Osteoblast (primary cell): ENCODE measurements at places on chromosomes 6 and 20. TPM values are rescaled to one million over a fixed set of nuclear protein-coding genes. Genes with fewer than 3 reads are reported as not detected.

Gene IYD
- not detected in 2 replicates for total RNA-seq

Gene DNAH8
- total RNA-seq = under 0.01 and 0.36 TPM in 2 replicates

Gene BTN1A1
- total RNA-seq = under 0.01 TPM in 2 replicates

Gene SEL1L2
- not detected in 2 replicates for total RNA-seq

Gene SRSF3
- total RNA-seq = 236 and 289 TPM in 2 replicates

Gene STX11
- total RNA-seq = 0.29 and 0.36 TPM in 2 replicates

DNA sequence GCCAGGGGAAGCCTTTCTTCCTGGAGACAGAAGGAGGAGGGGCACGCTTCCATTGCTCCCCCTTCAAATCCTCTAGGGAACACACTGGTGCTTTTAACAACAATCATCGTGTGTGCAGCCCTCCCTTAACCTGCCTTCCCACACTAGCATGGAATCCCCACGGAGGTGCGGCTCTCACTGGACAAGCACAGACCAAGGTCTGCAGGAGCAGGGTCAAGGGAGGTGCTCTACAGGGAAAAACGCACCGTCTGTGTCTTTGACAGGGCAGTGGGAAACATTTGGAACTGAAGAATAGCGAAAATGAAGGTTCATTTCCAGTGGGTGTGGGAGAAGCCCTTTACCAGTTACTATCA lies 527.1 kb downstream of the QKI start:
- no peak overlapping the region for H3K27ac ChIP-seq
- no peaks in the 10 kb centered on the region for H3K4me1 ChIP-seq
- no peak overlapping the region for H3K4me3 ChIP-seq
- no peaks in the 10 kb centered on the region for H3K27me3 ChIP-seq
- DNase-seq = no peak

GRCh38 chr6:163926642-163927041 lies 512.1 kb downstream of the QKI start:
- no peaks in the 10 kb centered on the region for H3K4me1 ChIP-seq
- no peak overlapping the region for H3K4me3 ChIP-seq
- no peaks in the 10 kb centered on the region for H3K36me3 ChIP-seq
- H3K27me3 ChIP-seq = no peaks in the 10 kb centered on the region
- H3K27ac ChIP-seq = no peak overlapping the region

DNA sequence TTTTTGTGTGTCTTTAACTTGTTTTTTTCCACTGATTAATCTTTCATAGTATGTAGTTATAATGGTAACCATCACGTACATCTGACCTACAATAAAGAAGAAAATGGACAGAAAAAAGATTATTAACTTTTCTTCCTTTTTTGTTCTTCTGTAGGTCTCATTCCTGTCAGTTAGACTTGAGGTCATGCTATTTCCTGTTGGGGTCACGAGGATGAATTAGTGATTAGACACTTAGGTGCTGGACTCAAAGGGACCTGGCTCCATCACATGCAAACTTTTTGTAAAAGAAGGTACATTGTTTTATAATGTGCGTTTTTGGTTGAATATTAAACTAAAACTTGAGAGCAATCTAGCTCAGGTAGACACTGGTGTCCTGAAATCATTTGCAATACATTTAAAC lies 14.8 kb downstream of the MARCKS start:
- peak overlapping the region; percentile 52 for H3K4me3 ChIP-seq
- H3K27me3 ChIP-seq = no peaks in the 10 kb centered on the region
- no peak overlapping the region for H3K27ac ChIP-seq
- DNase-seq = no peak
- peaks cover 12% of the 10 kb centered on the region for H3K4me1 ChIP-seq

- no peak for DNase-seq
- H3K27me3 ChIP-seq = peaks cover 33% of the 10 kb centered on the region
- no peaks in the 10 kb centered on the region for H3K36me3 ChIP-seq
- H3K4me1 ChIP-seq = peaks cover 9% of the 10 kb centered on the region
Measured at GRCh38 chr6:2542858-2543218, 207.9 kb downstream of the MYLK4 start.

DNA sequence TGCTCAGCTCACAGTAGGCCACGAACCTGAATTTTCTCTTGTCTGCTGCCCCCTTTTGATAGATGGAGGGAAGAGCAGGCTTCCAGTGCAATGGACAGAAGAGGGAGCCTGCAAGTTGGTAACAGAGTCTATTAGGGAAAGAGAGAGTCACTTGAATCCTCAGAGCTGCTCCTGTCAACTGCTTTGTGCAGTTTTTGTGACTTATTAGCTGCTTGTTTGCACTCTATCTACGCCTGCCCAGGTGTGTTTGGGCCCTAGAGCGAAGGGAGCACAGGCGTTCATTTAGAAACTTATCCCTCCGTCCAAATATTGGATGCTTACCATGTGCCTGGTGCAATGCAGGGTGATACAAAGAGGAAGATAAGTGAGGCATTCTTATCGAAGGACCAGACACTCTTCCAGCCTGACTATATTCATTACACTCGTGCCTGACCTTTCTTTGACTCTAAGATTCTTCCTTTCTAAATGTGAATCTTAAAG lies 11.6 kb upstream of the SLC2A12 start:
- no peaks in the 10 kb centered on the region for H3K27me3 ChIP-seq
- peak; percentile 82 for DNase-seq
- no peak overlapping the region for H3K4me3 ChIP-seq
- no peaks in the 10 kb centered on the region for H3K36me3 ChIP-seq

DNA sequence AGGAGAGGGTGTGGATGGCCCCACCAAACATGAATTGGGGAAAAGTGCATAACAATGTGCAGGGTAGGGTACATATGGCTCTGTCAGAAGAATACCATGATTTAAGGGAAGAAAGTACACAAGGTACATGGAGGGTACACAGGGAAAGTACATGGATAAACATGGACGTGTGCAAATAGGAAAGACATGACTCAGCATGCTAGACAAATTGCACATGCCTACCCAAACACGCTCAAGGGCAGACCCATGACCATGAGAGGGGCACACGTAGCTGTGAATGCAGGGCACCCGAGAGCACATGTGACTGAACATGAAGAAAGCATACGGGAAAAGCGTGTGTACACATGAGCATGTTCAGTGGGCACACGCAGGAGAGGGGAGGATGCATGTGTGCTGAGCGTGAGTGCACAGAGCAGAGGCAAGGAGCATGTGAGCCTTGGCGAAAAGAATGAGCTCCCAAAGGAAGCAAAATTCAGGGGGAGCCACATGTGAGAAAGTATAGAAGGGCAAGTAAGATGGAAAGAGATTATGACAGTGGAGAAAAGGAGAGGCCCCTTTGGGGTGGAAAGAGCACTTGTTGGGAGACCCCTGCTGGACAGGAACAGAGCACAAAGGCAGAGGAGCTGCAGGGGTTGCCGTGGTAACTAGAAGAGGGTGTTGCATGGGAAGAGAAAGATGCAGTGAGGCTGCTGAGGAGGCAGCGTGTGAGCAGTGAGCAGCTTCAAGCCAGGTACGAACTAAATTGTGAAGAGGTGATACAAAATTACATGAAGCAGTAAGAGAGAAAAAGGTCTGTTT lies 17.8 kb downstream of the OR2H2 start:
- H3K36me3 ChIP-seq = peaks cover 33% of the 10 kb centered on the region
- H3K27me3 ChIP-seq = no peaks in the 10 kb centered on the region
- no peaks in the 10 kb centered on the region for H3K4me1 ChIP-seq
- DNase-seq = no peak

- H3K4me1 ChIP-seq = no peaks in the 10 kb centered on the region
- H3K27me3 ChIP-seq = peaks cover 16% of the 10 kb centered on the region
- no peak overlapping the region for H3K27ac ChIP-seq
- H3K36me3 ChIP-seq = no peaks in the 10 kb centered on the region
- no peak for DNase-seq
Measured at GRCh38 chr20:57911512-57912226, 201.9 kb upstream of the PMEPA1 start.

DNA sequence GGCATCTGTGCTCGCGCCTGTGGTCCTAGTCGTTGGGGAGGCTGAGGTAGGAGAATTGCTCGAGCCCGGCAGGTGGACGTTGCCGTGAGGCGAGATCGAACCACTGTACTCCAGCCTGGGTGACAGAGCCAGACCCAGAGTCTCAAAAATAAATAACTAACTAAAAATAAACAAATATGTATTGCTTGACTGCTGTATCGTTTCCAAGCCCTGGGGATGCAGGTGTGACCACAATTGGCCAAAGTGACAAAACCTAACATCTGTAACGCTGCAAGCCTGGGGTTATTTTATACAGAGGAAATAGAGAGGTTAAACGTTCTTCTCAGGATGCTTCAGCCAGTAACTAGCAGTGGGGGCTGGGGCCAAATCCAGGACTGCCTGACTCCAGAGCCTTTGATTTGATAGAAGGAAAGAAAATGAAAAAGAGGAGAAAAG lies 1.9 kb upstream of the SRSF3 start:
- no peak overlapping the region for H3K4me3 ChIP-seq
- H3K27me3 ChIP-seq = no peaks in the 10 kb centered on the region
- H3K27ac ChIP-seq = no peak overlapping the region
- DNase-seq = no peak

DNA sequence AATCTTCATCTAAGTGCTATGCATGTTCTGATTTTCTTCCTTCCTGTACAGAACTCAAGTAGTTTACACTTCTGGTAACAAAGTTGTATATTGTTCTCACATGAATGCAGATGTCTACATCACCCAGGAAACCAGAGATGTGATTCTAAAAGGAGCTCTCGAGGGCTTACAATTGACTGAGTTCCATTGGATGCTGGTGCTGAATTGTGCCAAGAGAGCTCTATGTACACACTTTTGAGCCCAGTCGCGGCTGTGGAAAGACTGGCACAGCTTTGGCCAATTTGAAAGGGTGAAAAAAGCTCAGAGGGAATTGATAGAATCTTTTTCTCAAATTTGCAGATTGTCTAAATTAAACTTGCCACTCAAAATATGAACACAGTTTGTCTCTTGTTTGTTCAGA lies 340.7 kb downstream of the LMBRD1 start:
- no peak for DNase-seq
- H3K27ac ChIP-seq = no peak overlapping the region
- H3K36me3 ChIP-seq = no peaks in the 10 kb centered on the region
- no peak overlapping the region for H3K4me3 ChIP-seq
